Occipital lobe (tissue), 3 donors: ENCODE measurements at places on chromosomes 6 and 20. TPM values are rescaled to one million over a fixed set of nuclear protein-coding genes. Genes with fewer than 3 reads are reported as not detected.

Gene NKAPL
- total RNA-seq, result 4.1 TPM

Gene CCDC170
- total RNA-seq, result 0.47 TPM

Gene TMEM151B
- 53.5 TPM for total RNA-seq

DNA sequence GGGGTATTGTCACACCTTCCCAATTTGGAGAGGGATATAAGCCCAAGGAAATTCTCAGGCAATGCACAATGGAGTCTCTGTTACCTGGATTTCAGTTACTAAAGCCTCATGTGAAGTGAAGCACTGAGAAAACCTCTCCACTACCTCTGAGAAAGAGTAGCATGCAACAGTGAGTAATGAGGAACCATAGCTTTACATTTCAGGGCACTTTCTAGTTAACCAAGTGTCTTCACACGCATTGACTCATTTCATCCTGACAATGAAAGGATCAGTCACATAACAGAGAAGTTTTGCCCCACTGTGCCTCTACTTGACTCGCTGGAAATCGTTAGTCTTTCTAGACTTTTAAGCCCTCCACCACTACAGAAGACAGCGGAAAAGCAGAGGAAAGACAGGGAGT is 86.2 kb upstream of the ARID1B start:
- DNase-seq, result no peak

GRCh38 chr20:49699200-49699992 is 14.3 kb downstream of the B4GALT5 start:
- DNase-seq, result no peak

DNA sequence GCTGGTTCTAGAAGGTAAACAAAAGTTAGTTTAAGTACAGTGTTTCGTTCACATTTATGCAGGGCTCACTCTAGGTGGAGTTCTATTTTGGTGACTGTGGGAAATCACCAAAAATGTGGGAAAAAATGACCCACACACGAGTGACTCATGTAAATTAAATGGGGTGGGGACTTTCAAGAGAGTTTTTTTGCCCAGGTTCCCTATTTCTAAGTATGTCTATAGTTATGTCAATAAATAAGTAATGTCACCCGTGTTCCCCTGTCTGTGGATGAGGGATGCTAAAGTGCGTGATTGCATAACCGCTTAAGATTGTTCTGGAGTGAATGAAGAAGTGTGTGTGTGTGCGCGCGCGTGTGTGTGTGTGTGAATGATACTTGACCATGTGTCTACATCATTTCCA is 69.1 kb downstream of the MYB start:
- no peak for DNase-seq
